NCI-H510A treated with DMSO at 0.1 percent for 48 hours (cell line): ENCODE measurements at places on chromosomes 7 and 10.

- DNase-seq = no peak
Observed at GRCh38 chr10:62626079-62626478, 178.4 kb upstream of the ADO start.

DNA sequence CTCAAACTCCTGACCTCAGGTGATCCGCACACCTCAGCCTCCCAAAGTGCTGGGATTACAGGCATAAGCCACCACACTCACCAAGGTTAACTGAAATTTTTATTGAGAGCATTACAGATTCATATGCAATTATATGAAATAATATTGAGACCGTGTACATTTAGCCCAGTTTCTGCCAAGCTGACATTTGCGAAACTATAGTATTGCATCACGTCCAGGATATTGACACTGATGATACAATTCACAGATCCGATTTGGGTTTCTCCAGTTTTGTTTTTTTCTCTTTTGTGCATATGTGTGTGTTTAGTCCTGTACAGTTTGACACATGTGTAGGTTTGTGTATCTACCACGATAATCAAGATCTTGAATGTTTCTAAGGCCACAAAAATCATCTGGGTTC, 627.9 kb upstream of the FOXK1 start:
- DNase-seq = no peak

DNA sequence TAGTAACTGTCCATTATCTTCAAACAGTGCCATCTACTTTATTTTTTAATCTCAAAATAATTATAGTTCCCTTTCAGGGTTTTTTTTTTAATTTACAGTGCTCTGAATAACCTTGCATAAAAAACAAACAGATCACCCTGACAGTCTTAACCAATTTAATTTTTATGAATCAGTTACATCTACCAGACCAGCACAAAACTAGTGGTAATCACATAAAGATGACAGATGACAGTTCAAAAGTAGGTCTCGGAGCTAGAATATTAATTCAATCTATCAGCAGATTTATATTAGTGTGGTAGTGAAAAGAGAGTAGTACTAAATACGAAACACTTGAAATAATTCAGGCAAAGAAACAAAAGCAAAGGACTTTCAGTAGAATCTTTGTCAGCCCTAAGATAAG, 53.9 kb downstream of the COL28A1 start:
- DNase-seq = no peak

DNA sequence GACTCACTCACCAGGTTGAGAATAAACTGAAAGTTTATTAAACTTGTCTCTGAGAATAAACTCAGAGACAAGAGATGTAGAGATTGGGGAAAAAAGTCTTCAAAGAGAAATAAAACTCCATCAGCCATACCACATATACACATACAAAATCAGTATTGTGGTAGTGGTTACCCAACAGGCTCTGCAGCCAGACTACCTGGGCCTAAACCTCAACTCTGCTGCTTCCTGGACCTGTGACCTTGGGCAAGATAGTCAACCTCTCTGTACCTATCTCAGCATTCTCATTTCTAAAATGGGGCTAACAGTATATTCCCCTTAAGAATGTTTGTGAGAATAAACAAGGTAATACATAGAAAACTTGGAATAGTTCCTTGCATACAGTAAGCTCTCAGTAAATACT, 15.3 kb downstream of the TPK1 start:
- DNase-seq = no peak

DNA sequence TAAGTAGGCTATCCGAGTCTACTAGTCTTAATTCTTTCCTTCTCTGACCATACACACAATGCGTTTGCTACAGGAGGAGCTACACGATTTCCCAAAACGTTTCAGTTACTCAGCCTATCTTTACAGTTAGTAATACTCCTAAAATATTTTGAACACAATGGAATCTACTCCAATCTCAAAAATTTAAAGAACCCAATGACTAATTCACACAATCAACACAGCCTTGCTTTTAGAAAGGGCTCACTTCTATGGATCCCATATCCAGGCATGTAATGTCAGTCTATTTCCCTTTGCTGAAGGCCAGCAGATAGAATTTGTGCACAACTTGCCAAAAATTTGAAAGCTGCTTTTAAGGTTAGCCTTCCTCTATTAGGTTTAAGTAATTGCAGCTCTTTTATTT, 107.2 kb downstream of the VPS41 start:
- DNase-seq = no peak

DNA sequence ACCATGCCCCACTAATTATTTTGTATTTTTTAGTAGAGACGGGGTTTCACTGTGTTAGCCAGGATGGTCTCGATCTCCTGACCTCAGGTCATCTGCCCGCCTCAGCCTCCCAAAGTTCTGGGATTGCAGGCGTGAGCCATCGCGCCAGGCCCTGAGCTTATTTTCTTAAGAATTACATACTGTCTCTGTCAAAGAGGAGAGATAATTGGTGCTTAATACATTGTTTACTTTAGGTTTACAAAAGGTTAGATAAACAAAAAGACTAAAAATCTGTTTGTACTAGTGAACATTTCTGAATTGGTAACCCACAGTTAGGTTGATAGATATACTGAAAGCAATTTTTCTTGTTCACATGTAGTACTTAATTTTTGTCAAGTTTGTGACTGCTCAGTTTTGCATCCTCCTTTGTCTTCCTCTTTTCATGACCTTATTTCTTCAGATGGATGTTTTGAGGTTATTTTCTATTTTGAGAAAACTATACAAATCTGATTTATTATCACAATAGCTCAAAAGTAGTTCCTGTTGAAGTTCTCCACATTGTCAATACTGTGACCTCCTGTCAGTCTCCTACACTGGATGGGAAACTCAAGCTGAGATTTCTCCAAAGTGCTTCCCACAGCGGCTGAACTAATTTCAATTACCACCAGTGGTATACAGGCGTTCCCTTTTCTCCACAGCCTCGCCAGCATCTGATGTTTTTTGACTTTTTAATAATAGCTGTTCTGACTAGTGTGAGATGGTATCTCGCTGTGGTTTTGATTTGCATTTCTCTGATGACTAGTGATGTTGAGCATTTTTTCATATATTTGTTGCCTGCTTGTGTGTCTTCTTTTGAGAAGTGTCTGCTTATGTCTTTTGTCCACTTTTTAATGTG, 22.5 kb downstream of the HHEX start:
- peak; percentile 21 for DNase-seq

GRCh38 chr7:143373255-143373794, 7.8 kb upstream of the ZYX start:
- DNase-seq = no peak

DNA sequence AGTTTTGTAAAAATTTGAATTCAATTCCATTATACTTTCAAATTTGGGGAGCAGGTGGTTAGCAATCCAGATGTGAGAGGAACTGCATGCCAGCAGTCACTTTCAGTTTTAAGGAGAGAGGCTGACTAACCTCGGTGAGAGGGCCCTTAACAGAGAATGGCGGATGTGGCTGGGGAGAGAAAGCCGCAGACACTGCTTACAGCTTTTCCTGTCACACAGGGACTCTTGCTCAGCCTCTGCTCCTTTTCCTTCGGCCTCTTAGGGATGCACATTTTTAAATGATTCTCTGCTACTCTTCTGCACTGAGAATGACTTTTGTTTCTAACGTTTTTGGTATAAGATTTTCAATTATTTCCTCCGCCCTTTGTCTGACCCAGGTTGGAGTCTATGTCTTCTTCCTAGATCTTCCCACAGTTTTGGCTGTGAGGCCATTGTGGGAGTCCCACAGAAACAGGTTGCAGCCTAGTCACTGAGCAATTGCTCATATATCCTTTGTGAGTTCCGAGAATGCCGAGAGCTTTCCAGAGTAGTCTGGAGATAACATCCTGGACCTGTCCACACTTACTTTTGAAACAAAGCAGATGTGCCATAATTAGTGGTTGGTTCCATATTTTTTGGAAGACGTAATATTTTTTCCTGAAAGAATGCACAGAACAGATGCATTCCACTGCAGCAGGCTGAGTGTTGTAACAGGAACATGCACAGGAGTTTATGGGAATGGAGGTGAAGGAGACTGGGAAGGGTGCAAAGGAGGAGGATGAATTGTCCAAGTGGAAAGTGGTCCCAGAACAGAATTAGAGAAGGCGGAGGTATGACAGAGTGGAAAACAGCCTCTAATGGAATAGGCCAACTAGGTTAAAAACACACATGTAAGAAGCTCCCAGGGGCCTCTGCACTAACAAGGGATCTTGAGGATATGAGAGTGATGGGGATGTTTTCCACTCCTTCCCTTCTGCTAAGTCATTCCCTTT, 168.0 kb upstream of the ZNF32 start:
- no peak for DNase-seq

DNA sequence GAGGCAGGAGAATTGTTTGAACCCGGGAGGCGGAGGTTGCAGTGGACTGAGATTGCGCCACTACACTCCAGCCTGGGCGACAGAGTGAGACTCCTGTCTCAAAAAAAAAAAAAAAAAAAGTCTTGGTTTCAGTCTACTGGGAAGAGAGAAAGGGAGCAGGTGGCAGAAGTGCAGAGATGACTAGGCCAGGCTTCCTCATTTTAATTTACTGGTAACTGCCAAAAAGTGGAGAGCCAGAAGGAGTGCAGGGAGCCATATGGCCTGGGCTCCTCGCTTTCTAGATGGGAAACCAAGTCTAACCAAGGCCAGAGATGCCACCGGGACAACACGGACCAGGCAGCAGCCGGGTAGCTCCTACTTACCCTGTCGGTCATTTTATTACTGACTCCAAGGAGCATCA, 12.2 kb downstream of the SEPHS1 start:
- no peak for DNase-seq

- DNase-seq = no peak
Observed at GRCh38 chr7:142788303-142789289, 17.8 kb downstream of the PRSS2 start.

DNA sequence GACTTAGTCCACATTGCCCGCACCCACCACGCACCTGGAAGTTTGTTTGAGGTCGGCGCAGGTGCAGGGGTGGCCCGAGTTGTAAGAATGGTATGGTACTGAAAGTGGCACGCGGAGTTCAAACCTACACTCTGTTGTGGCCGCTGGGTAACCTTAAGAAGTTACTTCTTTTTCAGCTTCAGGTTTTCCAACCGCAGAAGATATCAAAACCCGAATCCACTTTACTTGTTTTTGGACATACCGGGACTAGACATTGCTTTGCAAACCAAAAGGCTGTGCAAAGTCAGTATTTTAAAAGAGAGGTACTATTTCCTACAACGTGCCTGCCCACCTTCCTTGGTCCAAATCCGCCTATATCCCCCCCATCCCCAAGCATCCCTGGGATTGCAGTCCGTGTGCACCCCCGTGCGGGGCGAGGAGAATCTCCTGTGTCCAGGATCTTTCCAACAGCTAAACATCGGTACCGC, 1.0 kb downstream of the IGFBP3 start:
- no peak for DNase-seq

GRCh38 chr7:79176859-79177477, 276.5 kb downstream of the MAGI2 start:
- peak; percentile 34 for DNase-seq

GRCh38 chr10:126597211-126597610, 73.3 kb downstream of the C10orf90 start:
- no peak for DNase-seq

DNA sequence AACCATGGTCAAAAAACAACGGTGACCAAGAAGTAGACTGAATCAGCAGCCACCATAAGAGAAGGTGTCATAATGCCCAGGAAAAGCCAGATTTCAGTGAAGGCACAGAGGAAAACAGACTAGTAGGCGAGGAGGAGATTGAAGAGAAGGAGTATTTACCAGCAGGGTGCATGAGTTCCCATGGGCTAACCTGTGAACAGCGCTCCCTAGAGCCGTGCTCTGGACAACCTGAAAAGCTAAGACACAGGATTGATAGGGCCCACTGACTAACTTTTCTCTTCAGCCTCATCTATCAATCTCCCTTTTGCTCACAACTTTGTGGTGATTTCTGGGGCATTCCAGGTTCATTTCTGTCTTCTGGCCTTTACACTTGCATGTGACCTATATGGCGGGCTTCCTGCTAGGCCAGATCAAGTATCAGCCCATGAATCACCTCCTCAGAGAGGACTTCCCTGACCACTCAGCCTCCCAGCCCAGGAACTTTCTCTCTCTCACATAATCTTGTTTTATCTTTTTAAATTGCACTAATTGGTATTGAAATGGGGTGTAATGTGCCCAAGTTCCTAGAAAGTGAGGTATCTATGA, 12.8 kb downstream of the ANKRD22 start:
- no peak for DNase-seq

GRCh38 chr10:32379318-32379949, 32.5 kb upstream of the EPC1 start:
- peak; percentile 94 for DNase-seq

DNA sequence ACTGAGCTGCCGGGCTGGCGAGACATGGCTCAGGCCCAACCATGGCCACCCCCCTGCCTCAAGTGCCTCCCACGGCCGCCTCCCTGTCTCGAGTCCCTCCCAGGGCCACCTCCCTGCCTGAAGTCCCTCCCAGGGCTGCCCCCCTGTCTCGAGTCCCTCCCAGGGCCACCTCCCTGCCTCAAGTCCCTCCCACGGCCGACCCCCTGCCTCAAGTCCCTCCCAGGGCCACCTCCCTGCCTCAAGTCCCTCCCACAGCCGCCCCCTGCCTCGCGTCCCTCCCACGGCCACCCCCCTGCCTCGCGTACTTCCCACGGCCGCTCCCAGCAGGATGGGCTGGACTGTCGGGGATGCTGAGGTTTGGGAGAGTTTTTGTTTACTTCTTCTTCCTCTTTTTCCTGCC, 462.5 kb downstream of the PTPRN2 start:
- DNase-seq = no peak

DNA sequence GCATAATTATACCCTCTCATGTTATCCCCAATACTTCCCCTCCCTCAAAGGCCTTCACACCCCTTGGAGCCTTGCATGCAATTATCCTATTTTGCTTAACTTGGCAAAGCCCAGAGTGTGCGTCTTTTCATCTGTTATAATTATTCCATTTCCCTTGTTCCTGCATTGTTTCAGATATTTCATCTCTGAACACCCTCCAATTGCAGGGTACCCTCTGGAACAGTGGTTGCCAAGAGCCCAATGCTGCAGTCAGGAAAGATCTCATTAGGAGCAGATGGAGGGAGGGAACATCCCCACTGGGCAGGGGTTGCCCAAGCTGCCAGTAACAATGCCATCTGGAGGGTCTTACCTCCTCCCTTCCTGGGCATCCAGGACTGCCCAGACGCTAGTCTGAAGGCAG, 18.4 kb upstream of the GOLGA7B start:
- DNase-seq = no peak

- no peak for DNase-seq
Observed at GRCh38 chr7:33537104-33537477, 368.2 kb upstream of the BMPER start.

- DNase-seq = no peak
Observed at GRCh38 chr7:104142147-104142546, 65.7 kb downstream of the ORC5 start.

- DNase-seq = no peak
Observed at GRCh38 chr7:47379629-47380324, 202.1 kb downstream of the TNS3 start.
